Cardiac septum (tissue), 1 donor: ENCODE measurements at places on chromosomes 4 and X. TPM values are rescaled to one million over a fixed set of nuclear protein-coding genes. Genes with fewer than 3 reads are reported as not detected.

DNA sequence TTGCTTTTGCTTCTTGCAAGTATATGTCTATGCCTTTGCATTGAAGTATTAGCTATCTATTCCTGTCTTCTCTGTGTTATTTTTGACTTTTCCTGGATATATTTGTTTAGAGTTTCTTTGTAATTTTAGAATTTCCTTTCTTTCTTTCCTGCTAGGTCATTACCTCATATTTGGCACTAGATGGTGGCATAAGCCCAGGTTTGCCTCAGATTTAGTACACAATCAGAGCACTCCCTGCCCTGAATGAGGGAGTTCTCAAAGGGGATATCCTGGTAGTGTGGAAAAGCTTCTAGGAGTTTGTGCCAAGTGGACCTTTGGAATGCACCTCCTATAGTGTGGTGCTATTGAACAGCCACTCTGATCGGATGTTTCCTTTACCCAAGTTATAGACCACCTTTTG lies 181.6 kb downstream of the UGT8 start:
- no peak for DNase-seq

CT83 gene
- total RNA-seq = not detected

DNA sequence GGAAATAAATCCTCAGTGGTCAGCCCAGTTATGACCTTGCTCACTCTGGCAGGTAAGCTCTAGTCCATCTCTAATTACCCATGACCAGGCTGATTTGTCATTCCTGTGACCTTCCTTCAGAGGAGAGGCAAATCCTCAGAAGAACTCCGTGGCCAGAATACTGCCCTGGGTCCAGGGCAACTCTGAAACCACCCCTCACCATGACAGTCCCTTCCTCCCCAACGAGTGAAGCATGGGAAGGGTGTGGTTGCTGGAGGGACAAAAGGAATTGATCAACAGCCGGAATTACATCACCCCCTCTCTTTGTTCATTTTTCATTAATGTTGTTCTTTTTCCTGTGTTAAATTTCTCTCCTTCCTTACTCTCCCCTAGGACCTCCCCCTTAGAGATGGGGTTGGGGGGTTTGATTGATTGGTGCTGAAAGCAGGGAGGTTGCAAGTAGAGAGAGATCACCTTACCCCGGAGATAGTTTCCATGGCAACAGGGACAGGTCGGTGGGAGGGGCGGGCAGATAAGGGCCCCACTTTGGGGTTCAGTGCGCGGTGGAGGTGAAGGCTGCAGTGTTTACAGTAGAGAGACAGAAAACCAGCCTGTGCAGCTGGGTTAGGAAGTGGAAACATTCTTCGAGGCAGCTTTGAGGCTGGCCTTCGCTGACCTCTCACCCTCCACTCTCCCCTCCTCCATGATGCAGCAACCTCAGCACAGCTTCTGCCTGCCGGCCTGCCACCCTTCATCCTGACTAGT lies 647.4 kb downstream of the BCOR start:
- DNase-seq = no peak

DNA sequence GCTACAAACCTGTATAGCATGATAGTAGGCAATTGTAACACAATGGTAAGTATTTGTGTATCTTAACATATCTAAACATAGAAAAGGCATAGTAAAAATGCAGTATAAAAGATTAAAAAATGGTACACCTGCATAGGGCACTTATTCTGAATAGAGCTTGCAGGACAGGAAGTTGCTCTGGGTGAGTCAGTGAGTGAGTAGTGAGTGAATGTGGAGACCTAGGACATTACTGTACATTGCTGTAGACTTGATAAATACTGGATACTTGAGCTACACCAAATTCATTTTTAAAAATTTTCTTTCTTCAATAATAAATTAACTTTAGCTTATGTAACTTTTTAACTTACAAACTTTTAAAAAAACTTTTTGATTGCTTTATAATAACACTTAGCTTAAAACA lies 68.2 kb upstream of the MAML3 start:
- DNase-seq = no peak
